Bladder microvascular endothelial cell (primary cell): ENCODE measurements at places on chromosomes 1 and 21. TPM values are rescaled to one million over a fixed set of nuclear protein-coding genes. Genes with fewer than 3 reads are reported as not detected.

RIPK4 gene
- total RNA-seq: under 0.01 and 0.06 TPM in 2 replicates

ACTL8 gene
- total RNA-seq: not detected in 2 replicates

LCE3E gene
- total RNA-seq: not detected in 2 replicates

C2CD2 gene
- 30.6 and 59.2 TPM in 2 replicates for total RNA-seq

DISC1 gene
- 9.4 and 13.4 TPM in 2 replicates for total RNA-seq
